ENCODE measurements at places on chromosomes 12 and 14.

DNA sequence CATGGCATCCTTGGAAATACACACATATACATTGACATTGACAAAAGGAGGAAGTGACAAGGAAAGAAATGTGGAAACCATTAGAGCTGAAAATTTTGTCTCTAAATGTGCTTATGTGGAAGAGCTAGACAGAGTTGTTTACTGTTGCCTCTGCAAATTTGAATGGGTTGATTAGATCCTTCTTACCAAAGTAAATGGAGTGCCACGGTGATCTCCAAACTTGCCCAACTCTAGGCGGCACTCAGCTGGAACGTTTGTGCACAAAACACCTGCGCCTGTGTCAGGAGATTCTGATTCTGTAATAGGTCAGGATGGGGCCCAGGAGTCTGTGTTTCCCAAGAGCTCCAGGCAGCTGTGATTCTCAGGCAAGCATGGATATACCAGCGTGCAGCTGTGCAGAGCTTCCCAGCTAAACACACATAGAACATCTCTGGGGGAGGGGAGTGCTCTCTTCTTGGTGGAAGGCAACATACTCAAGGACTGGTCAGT, 77.8 kb upstream of the BDKRB2 start:
- no peak for DNase-seq

DNA sequence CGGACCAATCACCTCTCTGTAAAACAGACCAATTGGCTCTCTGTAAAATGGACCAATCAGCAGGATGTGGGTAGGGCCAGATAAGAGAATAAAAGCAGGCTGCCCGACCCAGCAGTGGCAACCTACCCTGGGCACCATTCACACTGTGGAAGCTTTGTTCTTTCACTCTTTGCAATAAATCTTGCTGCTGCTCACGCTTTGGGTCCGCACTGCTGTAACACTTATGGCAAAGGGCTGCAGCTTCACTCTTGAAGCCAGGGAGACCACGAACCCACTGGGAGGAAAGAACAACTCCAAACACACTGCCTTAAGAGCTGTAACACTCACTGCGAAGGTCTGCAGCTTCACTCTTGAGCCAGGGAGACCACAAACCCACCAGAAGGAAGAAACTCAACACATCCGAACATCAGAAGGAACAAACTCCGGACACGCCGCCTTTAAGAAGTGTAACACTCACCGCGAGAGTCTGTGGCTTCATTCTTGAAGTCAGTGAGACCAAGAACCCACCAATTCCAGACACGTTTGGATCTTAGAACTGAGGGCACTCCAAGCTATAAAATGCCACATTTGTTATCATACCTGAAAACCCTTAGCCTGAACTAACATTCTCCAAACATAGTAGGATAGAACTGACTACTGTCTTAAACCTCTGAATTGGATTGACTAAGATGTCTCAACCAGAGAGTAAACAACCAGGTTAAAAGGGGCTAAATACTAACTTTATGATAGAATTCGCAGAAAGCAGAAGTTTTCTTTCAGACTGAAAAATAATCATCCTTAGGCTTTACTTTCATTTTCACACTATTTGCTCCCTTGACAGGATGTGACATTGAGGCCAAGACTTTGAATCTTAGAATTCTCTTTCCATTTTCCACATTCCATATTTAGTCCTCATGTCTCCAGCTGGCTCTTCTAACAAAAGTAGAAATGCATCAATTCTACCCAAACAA, 33.6 kb downstream of the CDKL1 start:
- no peak for DNase-seq

DNA sequence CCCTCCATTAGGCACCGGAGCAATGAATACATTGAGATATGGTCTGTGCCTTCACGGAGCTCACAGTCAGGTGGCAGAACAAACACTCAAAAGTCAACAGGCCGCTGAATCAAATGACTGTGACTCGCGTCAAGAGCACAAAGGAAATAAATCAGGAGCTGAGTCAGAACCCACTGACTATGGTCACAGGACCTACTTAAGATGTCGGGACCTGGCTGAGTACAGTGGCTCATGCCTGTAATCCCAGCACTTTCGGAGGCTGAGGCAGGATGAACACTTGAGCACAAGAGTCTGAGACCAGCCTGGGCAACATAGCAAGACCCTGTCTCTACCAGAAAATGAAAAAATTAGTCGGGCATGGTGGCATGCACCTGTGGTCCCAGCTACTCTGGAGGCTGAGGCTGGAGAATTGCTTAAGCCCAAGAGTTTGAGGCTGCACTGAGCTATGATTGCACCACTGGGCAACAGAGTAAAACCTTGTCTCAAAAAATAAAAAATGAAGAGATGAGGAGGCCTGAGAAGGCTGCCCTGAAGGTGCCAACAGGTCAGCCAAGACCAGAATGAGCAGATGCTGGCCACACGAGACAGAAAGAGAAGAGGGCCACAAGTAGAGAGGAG, 19.9 kb downstream of the TMEM233 start:
- no peak for DNase-seq

DNA sequence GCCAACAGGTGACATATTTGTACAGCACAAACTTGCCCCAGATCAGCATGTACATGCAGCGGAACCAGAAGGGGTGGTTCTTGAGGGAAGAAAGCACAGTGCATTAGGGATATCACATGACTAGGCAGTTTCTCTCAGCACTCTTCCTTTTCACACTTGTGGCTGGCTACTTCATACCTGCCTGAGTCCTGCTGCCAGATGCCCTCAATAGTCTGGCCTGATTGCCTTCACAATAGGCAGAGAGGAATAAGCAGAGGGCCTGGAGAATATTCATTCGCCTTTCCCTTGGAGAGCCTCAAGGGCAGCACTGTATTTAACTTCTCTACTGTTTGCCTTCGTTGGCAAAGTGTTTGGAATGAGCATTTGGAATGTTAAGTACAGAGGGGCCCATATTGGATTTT, 7.9 kb downstream of the EMG1 start:
- no peak for DNase-seq

GRCh38 chr12:65741656-65742017, 82.6 kb upstream of the HMGA2 start:
- no peak for DNase-seq

GRCh38 chr12:101490286-101490920, 15.3 kb downstream of the SPIC start:
- peak; percentile 29 for DNase-seq

- peak; percentile 26 for DNase-seq
Measured at GRCh38 chr14:41830714-41831406, 224.2 kb downstream of the LRFN5 start.

DNA sequence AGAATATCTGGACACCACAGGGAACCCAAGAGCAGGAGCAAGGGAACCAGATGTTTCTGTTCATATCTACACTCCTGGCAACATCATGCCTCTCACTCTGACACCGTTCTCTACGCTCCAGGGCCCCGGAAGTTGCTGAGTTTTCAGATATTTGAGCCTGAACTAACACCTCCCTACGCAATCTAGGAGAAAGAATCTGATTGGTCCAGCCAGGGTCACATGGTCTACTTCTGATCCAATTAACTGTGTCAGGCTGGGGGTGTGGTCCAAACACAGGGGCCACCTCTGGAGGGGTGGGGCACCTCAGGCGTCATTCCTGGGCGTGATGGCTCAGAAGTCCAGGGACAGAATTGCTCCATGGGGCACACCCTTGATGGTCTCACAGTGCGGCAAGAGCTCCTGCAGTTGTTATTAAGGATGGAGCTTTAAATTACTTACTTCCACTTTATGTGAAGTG, 165.5 kb downstream of the PTPN11 start:
- DNase-seq = peak; percentile 30

- DNase-seq = peak; percentile 76
Measured at GRCh38 chr14:51828017-51828797, 32.2 kb upstream of the GNG2 start.

GRCh38 chr12:132664206-132665148, 22.7 kb downstream of the POLE start:
- DNase-seq = no peak

DNA sequence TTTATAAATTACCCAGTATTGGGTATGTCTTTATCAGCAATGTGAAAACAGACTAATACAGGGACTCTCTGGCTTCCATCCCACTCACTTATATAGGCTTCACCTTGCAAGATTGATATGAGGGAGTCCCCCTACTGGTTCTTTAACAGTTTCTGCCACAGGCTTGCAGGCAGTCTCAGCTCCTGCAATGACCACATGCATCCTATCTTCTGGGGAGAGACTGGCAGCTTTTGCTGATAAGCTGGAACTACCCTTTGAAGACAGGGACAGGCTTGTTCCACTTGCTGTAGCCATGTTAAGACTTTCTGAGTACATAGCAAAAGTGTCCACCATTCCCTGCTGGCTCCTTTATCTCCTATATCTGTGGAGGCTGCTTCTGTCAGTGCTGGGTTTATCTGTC, 531.7 kb upstream of the FLRT2 start:
- no peak for DNase-seq

DNA sequence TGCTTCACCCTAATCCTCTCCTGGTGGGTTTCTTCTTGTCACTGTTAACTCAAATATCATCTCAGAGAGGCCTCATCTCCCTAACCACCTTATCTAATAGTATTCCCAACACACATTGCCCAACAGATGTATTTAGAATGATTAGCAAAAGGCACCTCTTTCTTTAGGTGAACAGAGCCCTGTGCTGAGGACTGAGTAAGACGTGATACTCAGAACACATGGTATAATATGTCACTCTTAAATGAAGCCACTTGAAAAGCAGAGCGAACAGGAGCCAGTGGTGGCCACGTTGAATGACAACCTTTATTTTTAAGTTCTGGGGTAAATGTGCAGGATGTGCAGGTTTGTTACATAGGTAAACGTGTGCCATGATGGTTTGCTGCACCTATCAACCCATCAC, 1.5 kb upstream of the KSR2 start:
- no peak for DNase-seq

GRCh38 chr12:47837190-47838171, 17.8 kb upstream of the HDAC7 start:
- peak; percentile 84 for DNase-seq

- peak; percentile 96 for DNase-seq
Measured at GRCh38 chr14:69999261-69999674, 120.1 kb downstream of the SMOC1 start.

DNA sequence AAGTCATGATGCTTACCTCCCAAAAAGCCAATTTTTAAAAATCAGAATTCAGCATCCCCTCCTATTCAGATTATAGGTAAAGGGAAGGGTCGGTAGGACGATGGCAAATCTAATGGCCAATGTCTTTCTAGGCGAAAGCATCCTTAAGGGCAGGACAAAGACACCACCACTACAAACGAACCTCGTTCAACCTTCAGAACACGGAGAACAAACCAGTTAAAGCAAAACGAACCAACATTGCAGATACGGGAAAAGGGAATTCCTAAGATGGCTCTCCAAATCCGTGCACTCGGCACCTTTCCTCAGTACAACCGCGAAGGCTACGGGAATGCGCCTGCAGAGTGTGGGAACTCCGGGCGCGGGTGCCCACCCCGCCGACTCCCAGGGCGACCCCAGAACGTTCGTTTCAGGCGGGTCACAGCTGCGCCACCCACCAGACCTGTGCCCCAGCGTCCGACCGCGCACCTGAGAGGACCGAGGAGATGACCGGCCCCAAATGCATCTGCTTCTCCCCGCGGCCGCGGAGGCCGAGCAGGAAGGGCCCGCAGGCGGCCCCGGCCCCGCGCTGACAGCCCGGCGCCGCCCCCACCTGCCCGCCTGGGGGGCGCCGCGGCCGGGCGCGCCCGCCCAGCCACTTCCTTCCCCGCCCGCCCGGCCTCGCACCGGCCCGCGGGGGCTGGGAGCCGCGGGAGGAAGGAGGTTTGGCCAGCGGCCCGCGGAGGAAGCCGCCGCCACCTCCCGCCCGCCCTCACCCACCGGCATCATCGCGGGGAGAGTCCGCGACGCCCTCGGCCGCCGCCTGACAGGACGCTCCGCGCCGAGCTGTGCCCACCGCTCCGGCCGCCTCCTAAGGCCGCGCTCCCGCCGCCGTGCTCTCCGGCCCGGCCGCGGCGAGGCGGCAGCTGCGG, 578 bp downstream of the PPP1R13B start:
- DNase-seq = peak; percentile 47

DNA sequence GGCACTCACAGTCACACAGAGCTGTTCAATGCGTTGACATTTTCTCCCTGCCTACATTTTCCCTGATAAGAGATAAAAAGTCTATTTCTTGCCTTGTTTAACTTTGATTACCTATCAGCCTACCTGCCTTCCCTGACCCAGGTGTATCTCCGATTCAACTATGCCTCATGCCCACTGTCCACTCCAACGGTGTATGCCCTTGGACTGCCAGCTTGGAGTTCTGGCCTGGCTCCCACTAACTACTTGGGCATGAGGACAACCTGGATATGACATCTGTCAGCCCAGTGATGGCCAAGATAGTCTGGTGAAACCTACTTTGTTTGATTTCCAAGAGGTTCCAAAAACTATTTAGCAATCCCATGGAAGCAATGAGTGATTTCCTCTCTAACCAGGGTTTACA, 93.0 kb upstream of the PELI2 start:
- no peak for DNase-seq

DNA sequence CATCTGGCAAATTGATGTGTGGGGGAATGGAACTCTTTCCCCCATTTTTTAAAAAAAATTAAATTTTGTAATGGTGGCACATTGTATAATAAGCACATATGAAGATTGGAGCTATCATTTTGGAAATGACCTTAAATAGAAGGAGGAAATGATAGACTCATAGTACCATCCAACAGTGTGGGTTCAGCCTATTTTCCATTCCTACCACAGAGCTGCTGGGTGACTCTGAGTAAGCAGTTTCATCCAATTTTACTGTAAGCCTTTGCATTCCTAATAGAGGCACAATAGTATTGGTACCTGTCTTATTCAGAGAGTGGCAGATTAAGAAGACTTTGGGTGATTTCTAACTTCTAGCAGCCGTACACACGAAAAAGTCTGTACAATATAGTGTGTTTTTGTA, 304.5 kb downstream of the RAD51B start:
- DNase-seq = no peak

GRCh38 chr14:88849716-88850115, 25.3 kb downstream of the TTC8 start:
- DNase-seq = no peak

DNA sequence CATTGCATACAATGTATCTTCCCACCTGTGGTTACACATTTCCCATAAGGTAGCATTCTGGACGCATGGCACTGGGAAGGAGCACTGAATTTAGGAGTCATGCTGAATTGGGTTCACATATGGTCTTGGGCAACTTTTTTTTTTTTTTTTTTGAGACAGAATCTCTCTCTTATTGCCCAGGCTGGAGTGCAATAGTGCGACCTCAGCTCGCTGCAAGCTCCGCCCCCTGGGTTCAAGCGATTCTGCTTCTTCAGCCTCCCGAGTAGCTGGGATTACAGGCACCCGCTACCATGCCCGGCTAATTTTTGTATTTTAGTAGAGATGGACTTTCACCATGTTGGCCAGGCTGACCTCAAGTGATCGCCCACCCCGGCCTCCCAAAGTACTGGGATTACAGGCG, 13.3 kb downstream of the DIP2B start:
- DNase-seq = no peak

- no peak for DNase-seq
Measured at GRCh38 chr14:89881839-89882238, 72.7 kb downstream of the EFCAB11 start.

DNA sequence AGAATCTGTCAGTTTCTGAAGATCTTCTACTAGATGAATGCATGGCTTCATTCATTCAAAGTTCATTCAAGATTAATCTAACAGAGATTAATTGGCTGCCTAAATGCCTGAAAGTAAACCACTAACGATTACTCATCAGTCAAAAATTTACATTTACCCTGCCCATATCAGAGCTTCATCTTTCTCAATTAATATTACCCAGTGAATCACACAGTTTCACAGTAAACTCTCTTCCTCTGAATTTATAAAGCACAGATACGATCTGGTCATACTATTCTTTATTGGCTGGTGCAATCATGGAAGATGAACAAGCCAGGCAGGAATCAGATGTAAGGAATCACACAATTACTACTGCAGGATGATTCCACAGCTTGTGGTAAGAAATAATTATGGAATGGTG, 377.7 kb downstream of the SLC16A7 start:
- peak; percentile 79 for DNase-seq
